Urothelium cell line (cell line): ENCODE measurements at places on chromosomes 7 and 10.

- DNase-seq, result no peak
These were observed 83.1 kb downstream of the STRA8 start for GRCh38 chr7:135316648-135317313.

GRCh38 chr7:29349362-29349761, 154.8 kb downstream of the CHN2 start:
- DNase-seq, result no peak

DNA sequence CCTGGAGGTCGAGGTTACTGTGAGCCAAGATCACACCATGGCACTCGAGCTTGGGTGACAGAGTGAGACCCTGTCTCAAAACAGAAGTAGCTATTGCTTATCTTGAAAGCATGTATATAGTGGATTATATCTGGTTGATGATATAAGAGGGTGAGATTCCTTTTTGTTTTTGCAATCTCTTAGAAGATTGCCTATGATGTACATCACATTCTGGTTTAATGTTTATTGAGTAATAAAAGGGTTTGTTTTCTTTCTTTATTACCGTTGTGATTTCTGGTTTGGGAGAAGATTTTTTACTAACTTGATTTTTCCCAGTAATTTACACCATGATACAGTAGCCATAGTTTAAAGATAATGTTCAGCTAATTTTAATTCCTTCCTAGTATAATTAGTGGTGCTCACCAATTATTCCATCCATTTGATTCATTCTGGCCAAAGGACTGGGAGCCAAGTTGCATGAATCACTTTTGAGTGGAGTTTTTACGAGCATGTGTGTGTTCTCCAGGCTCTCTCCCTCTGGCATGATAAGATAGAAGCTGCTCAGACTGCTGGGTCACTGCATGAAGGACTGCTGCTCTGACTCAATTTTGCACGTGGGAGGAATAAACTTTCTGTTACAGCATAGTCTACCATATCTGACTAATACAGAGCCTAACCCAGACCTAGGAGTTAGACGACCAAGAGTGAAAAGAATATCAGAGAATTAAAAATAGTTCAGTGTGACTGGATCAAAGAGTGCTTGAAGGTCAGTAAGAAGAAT, 13.5 kb upstream of the TSPAN13 start:
- DNase-seq, result peak; percentile 83

DNA sequence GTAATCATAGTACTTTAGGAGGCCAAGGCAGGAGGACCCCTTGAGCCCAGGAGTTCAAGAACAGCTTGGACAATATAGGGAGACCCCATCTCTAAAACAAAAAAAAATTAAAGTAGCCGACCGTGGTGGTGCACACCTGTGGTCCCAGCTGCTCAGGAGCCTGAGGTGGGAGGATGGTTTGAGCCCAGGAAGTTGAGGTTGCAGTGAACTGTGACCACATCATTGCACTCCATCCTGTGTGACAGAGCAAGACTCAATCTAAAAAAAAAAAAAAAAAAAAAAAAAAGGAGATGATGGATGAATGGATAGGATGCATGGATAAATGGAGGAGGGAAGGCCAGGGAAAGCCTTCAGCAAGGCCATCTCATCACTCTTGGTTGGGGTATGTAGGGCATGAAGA, 33.4 kb upstream of the BMPR1A start:
- DNase-seq, result no peak

GRCh38 chr7:50085344-50085743, 7.7 kb downstream of the ZPBP start:
- no peak for DNase-seq

DNA sequence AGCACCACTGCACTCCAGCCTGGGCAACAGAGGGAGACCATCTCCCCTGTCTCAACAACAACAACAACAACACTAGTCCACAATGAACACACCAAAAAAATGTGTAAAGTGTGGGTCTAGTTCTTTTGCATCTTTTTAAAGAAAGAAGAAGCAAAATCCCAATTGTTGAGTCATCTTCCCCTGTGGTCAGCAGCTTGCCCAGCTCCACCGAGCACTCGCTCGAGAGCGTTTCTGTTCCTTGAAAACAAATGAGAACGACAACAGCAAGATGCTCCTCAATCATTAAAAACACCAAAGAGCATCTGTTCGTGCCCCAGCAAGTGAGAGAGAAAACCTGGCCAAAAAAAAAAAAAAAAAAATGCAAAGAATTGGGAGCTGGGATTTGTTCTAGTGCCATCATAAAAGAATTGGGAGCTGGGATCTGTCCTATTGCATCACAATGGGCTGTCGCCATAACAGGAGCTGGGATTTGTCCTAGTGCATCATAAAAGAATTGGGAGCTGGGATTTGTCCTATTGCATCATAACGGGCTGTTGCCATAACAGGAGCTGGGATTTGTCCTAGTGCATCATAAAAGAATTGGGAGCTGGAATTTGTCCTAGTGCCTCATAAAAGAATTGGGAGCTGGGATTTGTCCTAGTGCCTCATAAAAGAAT, 118.1 kb downstream of the PTPRN2 start:
- peak; percentile 21 for DNase-seq

DNA sequence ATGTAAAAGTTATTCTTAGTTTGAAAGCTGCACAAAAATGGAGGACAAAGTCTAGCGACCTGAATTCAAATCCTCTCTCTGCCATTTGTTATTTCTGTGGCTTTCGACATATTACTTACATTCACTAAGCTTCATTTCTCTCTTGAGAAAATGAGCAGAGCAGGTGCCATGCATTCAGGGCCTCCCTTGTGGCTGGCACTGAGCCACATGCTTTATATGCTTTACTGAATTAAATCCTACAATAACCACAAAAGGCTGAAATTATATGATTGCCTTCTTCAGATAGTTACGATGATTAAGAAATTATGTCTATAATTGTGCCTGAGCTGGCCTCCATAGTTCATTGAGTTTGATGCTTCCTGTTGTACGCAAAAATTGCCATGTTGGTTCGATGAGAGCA, 98.7 kb downstream of the NPSR1 start:
- no peak for DNase-seq

DNA sequence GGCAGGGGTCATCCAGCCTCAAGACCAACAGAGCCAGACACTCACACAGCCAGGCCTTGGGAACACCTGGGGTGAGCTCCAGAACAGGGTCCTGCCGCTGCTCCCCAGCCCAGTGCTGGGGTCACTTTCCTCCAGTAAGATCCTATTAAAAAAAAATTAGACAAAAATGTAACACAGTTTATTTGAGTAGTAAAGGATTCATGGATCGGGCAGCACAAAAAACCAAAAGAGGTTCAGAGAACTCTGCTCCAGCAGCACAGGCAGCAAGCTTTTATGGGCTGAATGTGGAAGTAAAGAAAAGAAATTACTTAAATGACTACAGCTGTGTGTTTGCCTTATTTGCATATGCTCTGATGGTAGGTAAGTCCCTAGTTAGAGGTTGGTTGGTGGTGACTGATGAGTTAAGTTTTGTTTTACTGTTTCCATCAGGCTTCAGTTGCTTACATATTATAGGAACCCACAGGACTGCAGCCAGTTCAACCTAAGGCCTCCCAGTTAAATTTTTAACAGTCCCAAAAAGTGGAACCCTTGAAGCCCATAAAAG, 80.5 kb upstream of the FGFR2 start:
- DNase-seq, result no peak

- no peak for DNase-seq
These were observed 33.8 kb upstream of the FZD8 start for GRCh38 chr10:35675846-35676245.

DNA sequence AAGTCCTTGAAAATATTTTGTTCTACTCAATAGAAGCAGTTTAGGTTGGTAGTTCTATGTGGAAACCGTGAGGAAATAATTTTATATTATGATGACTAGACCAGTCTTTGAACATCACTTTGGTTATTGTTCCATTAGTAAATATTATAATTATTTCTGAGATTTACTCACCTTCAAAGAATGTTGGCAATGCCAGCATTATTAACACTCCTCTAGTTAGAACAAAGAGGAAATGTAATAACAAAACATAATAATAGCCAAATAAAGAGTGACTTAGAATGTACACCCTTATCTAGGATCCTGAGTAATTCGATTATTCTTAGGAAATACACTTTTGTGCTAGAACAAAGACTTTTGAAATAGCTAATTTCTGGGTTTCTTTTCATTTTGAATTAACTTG, 121.1 kb downstream of the CFTR start:
- DNase-seq, result no peak

- no peak for DNase-seq
These were observed 12.2 kb downstream of the PTPN12 start for GRCh38 chr7:77549106-77549870.

- no peak for DNase-seq
These were observed 62.7 kb downstream of the MAD1L1 start for GRCh38 chr7:2169923-2170575.

GRCh38 chr10:127398140-127398970, 150.8 kb upstream of the NPS start:
- DNase-seq, result peak; percentile 33

DNA sequence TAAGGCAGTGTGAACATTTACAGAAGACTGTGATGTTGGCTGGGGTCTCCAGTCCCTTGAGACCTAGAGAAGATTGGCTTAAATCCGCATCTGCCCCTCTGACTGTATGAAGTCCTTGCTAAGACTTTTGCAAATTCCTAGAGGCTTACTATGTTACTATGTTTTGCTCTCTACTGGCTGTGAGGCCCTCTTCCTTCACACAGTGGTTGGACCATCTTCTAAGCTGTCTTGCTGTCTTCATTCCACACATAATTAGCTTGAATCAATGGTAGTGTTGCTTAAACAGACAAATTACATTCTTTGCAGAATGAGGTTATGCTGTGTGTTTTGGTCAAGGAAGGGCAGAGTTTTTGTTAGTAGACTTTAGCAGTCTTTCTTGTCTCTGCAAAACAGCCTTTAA, 658.0 kb downstream of the TYW1 start:
- DNase-seq, result no peak
